ENCODE measurements at places on chromosomes 2 and 18.
A peak's percentile ranks its signal among the peaks of the same experiment; 100 is the strongest.

- H3K27me3 ChIP-seq, result no peaks in the 10 kb centered on the region
- H3K27ac ChIP-seq, result peak overlapping the region; percentile 9
These were observed 4.3 kb downstream of the PELI1 start for GRCh38 chr2:64139956-64140355.

DNA sequence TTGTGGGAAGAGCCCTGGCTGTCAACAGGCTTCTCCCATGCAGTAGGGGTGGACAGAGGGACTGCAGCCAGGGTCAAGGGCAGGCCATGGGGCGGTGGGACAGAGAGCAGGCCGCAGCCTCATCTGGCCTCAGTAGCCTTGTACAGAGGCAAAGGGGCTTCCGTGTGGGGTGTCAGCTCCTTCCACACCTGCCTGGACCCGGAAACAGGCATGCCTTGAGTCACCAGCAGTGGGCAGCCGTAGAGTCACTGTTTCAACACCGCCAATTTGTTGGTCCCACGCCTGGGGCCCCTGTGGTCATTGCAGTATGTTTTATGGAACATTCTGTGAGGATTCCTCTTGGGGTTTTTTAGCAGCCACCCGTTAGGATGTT, 173.0 kb downstream of the SMAD7 start:
- H3K36me3 ChIP-seq, result no peaks in the 10 kb centered on the region
- DNase-seq, result no peak
- H3K27me3 ChIP-seq, result no peaks in the 10 kb centered on the region
- H3K4me3 ChIP-seq, result no peak overlapping the region
- no peak overlapping the region for H3K27ac ChIP-seq

- no peaks in the 10 kb centered on the region for H3K36me3 ChIP-seq
- no peak overlapping the region for H3K4me3 ChIP-seq
- DNase-seq, result no peak
- H3K4me1 ChIP-seq, result no peaks in the 10 kb centered on the region
These were observed 15.5 kb upstream of the SPATA3 start for GRCh38 chr2:230980468-230980867.

GRCh38 chr2:182941121-182941722, 74.8 kb upstream of the FRZB start:
- no peaks in the 10 kb centered on the region for H3K4me1 ChIP-seq
- no peak overlapping the region for H3K4me3 ChIP-seq
- DNase-seq, result no peak

DNA sequence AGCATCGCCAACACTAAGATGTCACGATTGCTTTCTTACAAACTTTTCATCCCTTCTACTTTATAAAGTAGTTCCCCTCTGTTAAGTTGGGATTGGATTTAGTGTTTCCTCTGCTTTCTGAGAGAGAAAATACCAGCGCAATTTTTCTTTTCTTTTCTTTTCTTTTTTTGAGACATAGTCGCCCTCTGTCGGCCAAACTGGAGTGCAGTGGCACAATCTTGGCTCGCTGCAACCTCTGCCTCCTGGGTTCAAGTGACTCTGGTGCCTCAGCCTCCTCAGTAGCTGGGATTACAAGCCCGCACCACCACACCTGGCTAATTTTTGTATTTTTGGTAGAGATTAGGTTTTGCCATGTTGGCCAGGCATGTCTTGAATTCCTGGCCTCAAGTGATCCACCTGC, 9.0 kb downstream of the RELCH start:
- H3K4me3 ChIP-seq, result no peak overlapping the region
- H3K27ac ChIP-seq, result no peak overlapping the region
- H3K4me1 ChIP-seq, result no peaks in the 10 kb centered on the region
- H3K27me3 ChIP-seq, result no peaks in the 10 kb centered on the region
- H3K36me3 ChIP-seq, result no peaks in the 10 kb centered on the region

DNA sequence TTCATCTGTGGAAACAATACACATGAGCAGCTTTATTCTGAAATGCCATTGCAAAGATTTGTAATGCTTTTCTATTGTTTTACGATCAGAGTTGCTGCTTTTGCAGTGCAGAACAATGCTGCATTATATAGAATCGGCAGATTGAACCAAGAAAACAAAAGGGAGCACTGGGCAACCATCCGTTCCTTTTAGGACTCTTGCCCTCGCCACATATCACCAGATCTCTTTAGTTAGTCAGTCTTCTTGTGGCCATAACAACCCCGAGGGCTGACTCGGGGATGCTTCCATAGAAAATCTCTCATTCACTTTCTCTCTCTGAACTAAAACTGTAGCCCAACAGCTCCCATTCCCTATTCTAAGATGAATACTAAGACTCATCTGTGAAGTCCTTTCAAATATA, 340.4 kb downstream of the NRXN1 start:
- no peak overlapping the region for H3K4me3 ChIP-seq
- no peak for DNase-seq
- H3K36me3 ChIP-seq, result no peaks in the 10 kb centered on the region
- peak overlapping the region; percentile 3 for H3K27ac ChIP-seq

DNA sequence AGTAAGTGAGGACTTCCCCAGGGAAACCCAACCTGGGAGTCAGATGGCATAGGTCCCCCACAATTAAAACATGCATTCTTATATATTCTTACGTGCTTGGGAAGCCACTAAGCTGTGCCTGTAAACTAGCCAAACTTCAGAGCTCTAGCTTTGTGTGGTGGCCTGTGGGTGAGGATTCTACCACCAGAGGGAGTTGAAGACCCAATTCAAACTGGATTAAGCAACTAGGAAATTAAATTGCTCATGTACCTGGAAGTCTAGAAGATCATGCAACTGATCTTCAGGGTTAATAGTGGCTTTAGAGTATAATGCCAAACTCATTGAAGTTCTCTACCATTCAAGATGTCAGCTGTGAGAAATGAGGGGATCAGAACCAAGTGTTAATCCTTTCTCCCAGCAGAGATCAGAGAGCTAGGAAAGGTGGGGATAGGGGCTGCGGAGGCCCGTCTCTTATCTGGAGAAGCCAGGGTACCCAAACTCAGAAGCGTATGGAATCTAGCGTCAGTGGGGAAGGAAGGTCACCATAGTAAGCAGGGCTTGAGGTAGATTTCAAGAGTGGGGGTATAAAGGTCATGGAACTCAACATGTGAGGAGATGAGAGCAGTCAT, 53.2 kb upstream of the CCDC85A start:
- no peak overlapping the region for H3K27ac ChIP-seq
- no peak overlapping the region for H3K4me3 ChIP-seq
- no peaks in the 10 kb centered on the region for H3K36me3 ChIP-seq
- DNase-seq, result peak; percentile 41
- no peaks in the 10 kb centered on the region for H3K4me1 ChIP-seq

DNA sequence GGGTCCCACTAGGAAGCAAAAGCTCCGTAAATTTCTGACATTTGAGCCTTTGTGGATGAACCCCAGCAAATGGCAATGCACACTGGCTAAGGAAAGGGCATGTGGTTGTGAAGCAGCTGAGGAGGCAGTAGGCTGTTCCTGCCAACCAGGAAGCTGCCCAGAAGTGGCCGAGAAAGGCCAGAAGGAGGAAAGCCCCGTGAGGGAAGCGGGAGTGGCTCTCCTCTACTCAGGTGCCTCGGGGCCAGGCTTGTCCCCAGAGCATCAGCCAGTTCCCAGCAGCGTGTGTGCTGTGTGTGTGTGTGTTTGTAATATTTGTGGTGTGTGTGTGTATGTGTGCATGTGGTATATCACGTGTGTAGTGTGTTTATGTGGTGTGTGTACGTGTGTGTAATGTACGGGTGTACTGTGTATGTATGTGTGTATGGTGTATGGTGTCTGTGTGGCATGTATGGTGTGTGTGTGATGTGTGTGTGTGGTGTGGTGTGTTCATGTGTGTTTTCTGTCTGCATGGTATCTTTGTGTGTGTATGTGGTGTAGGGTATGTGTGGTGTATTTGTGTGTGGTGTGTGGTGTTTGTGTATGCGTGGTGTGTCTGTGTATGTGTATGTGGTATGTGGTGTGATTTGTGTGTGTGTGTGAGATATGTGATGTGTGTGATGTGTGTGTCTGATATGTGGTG, 90.6 kb downstream of the APOB start:
- H3K4me1 ChIP-seq, result no peaks in the 10 kb centered on the region
- H3K4me3 ChIP-seq, result no peak overlapping the region
- H3K27me3 ChIP-seq, result no peaks in the 10 kb centered on the region
- DNase-seq, result no peak

- H3K36me3 ChIP-seq, result peaks cover 10% of the 10 kb centered on the region
- no peak overlapping the region for H3K4me3 ChIP-seq
- no peaks in the 10 kb centered on the region for H3K27me3 ChIP-seq
- H3K27ac ChIP-seq, result no peak overlapping the region
- DNase-seq, result no peak
- no peaks in the 10 kb centered on the region for H3K4me1 ChIP-seq
These were observed 108.6 kb upstream of the EML6 start for GRCh38 chr2:54614819-54615218.

DNA sequence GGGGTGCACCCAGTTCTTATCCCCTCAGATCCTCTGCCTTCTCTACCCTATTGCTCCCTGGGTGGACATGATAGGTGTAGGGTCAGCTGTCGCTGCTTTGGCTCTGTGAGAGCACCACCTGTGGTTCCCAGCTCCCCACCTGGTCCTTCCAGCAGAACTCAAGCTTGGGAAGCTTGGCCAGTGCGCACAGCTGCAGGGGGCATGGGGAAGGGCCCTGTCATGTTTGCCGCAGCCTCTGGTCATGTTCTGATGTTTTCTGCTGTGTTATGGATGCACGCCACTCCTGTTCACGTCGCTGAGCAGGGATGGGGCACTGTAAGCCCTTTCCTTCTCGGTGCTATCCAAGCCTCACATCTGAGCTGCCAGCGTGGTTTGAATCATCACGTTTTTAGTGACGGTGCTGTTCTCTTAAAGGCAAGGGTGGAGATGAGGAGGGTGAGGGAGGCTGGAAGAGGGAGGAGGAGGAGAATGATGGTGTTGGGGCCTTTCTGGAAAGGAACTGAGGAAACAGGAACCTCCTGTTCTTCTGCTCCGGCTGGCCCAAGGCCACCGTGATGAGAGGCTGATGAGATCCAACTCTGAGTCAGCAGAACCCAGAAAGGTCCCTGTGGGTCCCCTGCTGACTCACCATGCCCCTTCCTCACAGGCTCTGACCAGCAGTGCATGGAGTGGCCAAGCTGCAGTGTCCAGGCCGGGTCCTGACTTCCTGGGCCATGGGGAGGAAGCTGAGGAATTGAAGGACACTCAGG, 78.0 kb downstream of the LIPG start:
- no peaks in the 10 kb centered on the region for H3K4me1 ChIP-seq
- H3K27me3 ChIP-seq, result no peaks in the 10 kb centered on the region
- H3K27ac ChIP-seq, result no peak overlapping the region
- no peak overlapping the region for H3K4me3 ChIP-seq

DNA sequence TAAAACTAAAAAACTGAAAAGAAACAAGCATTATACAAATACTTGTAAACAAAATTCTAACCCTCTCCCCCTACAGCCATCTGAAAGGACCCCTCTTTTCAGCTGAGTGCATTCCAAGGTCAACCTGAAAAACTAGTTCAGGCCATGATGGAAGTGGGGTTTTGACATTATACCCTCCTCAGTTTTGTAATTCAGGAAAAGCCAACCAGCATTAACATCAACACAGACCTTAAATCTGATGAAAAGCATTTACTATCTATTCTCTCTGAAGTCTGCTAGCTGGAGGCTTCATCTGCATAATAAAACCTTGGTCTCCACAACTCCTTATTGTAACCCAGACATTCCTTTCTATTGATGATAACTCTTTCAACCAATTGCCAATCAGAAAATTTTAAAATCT, 302.2 kb downstream of the CNTNAP5 start:
- no peak for DNase-seq
- no peaks in the 10 kb centered on the region for H3K36me3 ChIP-seq
- H3K27ac ChIP-seq, result no peak overlapping the region
- no peaks in the 10 kb centered on the region for H3K4me1 ChIP-seq
- no peaks in the 10 kb centered on the region for H3K27me3 ChIP-seq
- H3K4me3 ChIP-seq, result no peak overlapping the region

Measured in tibial nerve (tissue), 4 donors.